HCT116 (cell line): ENCODE measurements at places on chromosomes 1 and 21.
A peak's percentile ranks its signal among the peaks of the same experiment; 100 is the strongest.

GRCh38 chr1:18297896-18298648 lies 182.7 kb upstream of the KLHDC7A start:
- no peak for DNase-seq

- DNase-seq = no peak
These were observed 28.4 kb upstream of the TMEM52 start for GRCh38 chr1:1947493-1947892.

- no peak for DNase-seq
These were observed 26.5 kb upstream of the SLC45A3 start for GRCh38 chr1:205706601-205707502.

DNA sequence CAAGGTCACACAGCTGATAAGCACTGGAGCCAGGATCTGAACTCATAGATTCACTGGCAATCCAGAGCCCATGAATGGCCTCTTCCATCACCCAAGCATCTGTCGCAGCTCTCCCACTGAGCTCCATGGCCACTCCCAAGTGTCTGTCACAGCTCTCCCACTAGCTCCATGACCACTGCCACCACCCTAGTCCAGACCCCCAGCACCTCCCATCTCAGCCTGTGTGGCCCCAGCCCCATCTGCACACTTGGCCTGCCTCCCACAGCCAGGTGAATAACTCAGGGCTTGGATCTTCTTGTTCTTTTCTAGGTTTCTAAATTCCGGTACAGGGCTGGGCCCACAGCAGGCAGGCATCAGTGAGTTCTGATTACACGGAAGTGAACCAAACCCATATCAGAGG lies 76.0 kb downstream of the GLIS1 start:
- DNase-seq = no peak

- no peak for DNase-seq
These were observed 12.5 kb upstream of the ANKRD45 start for GRCh38 chr1:173682184-173682583.

- peak; percentile 68 for DNase-seq
These were observed 208.3 kb upstream of the RUNX1 start for GRCh38 chr21:35257413-35257812.

GRCh38 chr1:7233646-7234470 lies 448.6 kb downstream of the CAMTA1 start:
- no peak for DNase-seq

DNA sequence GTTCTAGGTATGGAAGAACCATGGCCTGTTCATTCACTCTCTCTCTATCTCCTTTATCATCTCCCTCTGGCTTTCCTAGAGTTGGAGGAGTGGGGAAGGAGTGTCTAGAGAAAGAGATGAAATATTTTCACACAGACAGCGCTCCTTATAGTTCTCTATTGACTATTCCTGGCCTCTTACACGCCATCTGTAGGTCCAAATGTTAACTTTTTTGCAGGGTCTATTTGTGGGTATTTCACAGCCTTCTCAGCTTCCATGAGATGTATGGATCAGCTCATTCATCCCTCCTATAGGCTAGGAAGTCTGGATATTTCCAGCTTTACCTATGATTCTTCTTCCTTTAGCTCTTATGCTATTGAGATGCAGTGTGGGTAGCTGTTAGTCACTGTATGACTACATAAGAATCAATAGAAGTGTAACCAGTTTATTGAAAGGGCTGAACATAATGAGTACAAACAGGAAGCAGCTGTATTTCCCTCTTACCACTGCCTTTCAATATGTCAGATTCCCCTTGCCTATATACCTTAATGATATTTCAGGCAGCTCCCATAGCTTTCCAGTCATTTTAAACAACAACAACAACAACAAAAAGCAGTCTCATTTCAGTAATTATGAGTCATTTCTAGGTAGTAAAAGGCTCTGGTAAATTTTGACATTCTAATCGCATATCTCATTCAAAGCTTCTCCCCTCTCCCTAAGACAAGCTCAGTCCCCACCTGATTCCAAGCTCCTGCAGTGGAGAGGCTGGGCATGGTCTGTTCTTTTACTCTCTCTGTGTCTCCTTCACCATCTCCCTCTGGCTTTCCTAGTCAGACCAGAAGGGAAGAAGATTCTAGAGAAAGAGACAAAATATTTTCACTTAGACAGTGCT lies 149.5 kb downstream of the TTLL7 start:
- DNase-seq = no peak

DNA sequence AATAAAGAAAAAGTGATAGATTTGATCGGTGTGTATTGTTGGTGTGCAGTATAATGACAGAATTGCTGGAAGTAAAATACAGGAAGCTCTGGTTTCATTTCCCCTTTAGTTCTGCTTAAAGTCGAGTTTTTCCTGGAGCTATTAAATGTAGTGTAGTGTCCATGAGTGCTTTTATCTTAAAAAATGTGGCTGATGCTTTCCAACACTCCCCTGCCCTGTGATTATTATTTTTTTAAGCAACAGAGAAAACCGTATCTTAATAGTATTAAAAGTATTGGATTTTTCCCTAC lies 1.1 kb downstream of the LGALS8 start:
- DNase-seq = no peak

- no peak for DNase-seq
These were observed 19.8 kb downstream of the SPOCD1 start for GRCh38 chr1:31795801-31796621.

GRCh38 chr1:87733386-87733785 lies 404.7 kb downstream of the LMO4 start:
- DNase-seq = no peak

DNA sequence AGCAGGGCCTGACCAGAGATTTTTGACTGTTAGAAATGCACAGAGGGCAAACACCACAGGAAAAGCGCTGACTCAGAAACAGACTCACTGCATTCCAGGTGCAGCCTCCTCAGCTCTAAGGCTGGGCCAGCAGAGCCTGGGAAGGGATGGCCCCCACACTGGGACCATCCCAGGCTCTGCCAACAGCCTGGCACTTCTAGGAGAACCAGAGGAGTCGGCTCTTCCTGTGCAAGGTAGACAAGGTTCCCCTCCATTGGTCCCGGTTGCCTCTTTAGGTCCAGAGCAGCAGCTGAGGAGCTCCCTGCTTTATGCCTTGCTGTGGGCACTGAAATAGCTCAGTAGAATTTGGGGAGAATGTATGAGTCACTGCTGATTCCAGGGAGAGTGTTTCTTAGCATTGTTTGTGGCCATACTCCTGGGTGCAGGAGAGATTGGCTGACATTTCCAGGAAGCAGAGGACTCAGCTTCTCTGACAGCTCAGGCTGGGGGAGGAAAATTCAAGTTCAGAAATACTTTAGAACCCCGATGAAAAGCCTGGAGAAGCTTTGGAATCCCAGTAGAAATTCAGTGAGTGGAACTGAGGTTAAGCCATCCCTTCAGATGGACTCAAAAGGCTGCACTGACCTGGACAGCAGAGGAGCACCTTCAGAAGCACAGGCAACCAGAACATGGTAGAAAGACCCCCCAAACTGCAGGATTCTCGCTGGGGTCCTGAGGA lies 19.7 kb downstream of the PRAMEF1 start:
- DNase-seq = no peak

DNA sequence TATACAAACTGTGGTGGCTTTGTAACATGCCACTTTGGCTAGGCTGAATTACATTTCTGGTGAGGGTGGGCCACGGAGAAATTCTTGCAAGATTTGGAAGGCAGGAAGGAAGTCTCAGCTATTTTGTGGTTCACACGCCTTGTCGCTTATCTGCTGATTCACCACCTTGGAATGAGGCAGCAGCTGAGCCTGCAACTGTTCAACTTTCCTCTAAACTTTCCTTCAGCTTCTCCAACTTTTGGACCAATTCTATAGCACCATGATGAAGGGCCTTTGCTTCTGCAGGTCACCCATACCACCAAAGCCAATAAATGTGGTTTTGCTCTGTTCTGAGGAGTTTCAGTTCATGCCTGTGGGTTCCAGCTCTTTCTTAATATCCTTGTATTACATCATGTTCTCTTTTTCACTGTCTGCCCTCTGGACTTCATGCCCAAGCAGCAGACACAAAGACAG lies 337.6 kb upstream of the SNX7 start:
- peak; percentile 87 for DNase-seq

GRCh38 chr1:228941666-228942065 lies 206.4 kb downstream of the RHOU start:
- DNase-seq = no peak

DNA sequence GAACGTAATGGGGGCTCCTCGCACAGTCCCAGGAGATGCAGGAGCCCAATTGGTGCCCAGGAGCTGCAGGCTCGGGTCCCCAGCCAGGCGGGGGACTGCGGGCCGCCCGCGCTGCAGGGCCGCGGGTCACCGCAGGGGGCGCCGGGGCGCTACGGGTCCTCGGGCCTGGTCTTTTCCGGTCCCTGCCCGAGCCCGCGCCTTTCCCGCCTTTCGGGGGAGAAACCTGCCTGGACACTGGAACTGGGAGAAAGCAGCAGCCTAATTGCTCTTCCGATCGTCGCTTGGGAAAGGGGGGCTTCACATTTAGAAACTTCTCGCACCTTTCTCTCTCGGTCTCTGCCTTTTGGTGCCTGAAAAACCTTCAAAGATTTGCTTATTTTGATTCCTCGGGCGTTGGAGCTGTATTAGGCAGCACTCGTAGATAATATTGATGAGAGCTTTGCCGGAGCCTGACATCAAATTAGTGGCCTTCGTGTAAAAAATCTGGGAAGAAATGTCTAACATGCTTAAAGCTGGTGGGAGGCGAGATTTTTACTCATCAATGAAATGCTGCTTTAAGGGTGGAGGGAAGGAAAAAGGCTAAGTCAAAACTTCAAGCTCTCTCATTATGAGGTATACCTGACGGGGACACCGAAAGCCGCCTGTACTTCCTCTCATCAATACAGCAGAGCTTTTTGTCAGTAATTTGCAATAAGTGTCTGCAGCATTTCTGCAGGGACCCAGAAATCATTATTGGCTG lies 12.6 kb upstream of the BARHL2 start:
- DNase-seq = no peak

- DNase-seq = no peak
These were observed 3.2 kb downstream of the TFF3 start for GRCh38 chr21:42311816-42312625.

- DNase-seq = no peak
These were observed 16.4 kb upstream of the TARBP1 start for GRCh38 chr1:234495231-234495990.

- DNase-seq = no peak
These were observed 10.9 kb upstream of the HES5 start for GRCh38 chr1:2540816-2541492.

DNA sequence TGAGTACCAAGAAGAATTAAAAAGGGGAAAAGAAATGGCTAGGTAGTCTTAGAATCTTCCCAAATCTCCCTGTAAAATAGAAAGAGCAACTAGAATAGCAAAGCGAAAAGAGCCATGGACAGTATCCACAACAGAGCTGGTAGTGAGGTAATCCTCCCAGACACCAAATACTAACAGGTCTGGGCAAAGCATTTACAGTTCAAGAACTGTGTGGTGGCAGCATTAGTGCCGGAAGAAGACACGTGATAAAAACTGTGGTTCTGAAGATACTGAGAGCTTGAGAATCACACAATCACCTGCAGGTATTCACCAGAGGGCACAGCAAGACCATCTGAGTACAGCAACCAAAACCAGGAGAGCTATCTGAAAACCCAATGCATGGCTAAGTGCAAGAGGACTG lies 31.8 kb upstream of the OLIG2 start:
- DNase-seq = no peak

DNA sequence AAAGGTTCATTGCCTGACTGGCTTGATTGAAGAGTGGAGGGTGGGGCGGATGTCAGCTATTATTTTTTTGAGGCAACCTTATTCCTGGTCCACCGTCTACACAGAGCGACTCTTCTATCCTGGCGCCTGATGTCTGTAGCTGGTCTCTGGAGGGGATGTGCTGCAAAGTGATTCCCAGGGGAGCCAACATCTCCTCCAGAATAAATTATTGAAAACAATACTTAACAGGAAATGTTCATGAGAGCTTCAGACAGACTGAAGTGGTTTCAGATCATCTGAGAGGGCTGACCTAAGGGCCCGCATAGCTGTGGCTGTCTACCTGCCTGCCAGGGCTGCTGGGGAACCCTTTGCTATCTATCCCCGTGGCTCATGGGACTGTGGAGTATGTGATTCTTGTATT lies 66.7 kb downstream of the TEX35 start:
- DNase-seq = no peak

DNA sequence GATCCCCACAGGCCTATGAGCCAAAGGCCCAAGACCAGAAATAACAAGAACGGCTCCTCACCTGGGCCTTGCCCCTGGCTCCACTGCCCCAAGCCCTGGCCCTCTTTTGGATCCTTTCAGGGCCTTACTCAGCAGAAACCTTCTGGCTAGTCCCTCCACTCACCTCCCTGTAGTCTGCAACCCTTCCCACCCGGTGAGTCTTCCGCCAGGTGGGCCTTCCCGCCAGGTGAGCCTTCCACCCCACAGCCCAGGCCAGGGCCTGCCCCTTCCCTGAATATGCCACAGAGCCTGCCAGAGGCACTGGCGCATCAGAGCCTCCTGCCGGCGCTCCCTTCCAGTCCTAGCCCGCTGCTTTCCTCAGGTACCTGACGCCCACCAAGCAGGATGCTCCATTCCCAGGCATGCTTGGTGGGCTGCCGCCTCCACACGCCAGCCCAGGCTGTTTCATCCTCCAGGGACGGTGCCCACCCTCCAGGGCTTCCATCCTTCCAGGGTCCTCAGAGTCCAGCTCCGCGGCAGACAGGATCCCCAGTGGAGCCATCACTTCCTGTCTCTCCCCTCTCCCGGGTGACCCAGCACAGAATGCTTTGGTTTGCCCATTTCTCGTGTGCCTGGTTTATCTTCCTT lies 20.9 kb downstream of the LHX4 start:
- DNase-seq = no peak

DNA sequence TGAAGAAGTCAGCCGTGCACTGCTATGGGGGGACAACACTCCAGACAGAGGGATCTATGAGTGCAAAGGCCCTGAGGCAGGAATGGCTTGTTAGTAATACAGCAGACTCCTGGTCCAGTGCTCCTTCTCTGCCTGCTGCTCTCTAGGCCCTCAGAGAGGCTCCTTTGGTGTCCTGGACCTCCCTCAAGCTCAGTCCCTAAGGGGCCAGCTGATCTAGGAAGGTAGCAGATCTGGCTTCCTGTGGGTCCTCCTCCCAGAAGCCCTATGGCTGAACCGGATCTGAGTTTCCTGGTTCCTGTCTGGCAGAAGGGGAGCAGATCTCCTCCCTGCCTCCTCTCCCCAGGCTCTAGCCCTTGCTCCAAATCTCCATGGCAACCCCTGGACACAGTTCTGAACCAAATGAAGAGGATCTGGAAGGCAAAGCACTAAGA lies at the start of gene LDLRAD2:
Gene LDLRAD2 (plus strand): TSS at position 391 of the 431 bp plus-strand sequence. CDS start 187 bp downstream, outside the sequence.
- DNase-seq = no peak

DNA sequence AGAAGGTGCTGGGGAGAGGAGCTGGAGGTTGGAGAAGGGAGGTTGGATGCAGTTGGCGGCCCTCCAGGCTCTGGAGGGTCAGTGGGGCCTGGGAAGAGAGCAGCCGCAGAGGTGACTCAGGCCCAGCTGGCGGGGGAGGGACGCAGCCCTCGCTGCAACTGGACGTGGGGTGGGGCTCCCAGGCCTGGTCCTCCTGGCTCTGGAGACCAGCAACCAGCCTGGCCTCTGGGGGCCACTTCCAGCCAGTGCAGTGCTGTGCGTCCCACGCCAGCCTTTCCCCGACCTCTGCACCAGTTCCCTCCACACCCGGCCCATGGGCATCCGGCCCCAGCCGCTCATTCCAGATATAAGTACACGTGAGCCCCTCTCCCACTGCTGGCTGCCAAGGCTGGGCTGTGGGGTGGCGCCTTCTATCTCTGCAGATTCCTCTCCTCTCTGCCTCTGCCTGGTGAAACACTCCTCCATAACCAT lies 38.0 kb upstream of the COL18A1 start:
- DNase-seq = no peak
